CD4-positive, alpha-beta T cell treated with Interleukin-12 subunit alpha and Interleukin-12 subunit beta, for 1 hour (primary cell): ENCODE measurements at places on chromosomes 7 and 10.

DNA sequence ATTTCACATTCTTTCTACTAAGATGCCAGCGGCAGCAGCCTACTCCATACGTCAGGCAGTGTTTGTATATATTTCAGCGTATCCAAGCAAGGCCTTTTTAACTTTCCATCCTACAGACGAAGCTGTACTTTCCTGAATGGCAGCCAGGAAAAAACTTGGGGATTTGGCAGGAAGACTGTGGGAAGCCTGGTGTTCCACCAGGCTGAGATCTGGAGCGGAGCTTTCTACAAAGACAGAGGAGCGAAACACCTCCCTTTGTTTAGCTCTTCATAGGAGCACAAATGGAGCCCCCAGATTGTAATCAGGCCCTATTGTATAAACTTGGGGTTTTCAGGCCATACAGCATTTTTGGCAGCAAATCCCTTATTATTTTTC is 143.8 kb downstream of the TES start:
- no peak for DNase-seq

- DNase-seq = no peak
Measured at GRCh38 chr7:84422790-84423189, 228.2 kb upstream of the SEMA3A start.

- no peak for DNase-seq
Measured at GRCh38 chr7:155477476-155477875, 19.5 kb downstream of the EN2 start.

DNA sequence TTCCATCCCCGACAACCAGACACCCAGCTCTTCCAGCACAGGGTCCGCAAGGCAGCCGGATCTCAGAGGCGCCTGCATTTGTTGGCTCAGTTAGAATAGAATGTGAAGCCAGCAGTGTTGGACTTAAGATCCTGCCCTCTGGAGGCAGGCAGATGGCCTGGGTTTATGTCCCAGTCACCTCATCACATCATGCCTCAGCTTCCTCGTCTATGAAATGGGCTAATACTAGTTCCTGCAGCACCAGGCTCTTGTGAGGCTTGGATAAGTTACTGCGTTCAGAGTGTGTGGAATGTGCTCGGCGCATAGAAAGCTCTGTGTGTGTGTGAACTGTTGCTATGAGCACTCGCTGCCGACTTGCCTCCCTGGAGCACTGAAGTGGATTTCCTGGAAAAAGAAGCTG is 202.5 kb upstream of the GPR26 start:
- DNase-seq = no peak

GRCh38 chr10:109173937-109174336 is 749.4 kb downstream of the XPNPEP1 start:
- no peak for DNase-seq

GRCh38 chr7:139725858-139726484 is 51.8 kb downstream of the HIPK2 start:
- no peak for DNase-seq
